ENCODE measurements at places on chromosomes 6 and 20. TPM values are rescaled to one million over a fixed set of nuclear protein-coding genes. Genes with fewer than 3 reads are reported as not detected.

GRCh38 chr20:39568109-39568508 lies 606.0 kb downstream of the DHX35 start:
- peak; percentile 39 for DNase-seq

- peak; percentile 71 for DNase-seq
These were observed 24.7 kb upstream of the CCN6 start for GRCh38 chr6:112029045-112029822.

DNA sequence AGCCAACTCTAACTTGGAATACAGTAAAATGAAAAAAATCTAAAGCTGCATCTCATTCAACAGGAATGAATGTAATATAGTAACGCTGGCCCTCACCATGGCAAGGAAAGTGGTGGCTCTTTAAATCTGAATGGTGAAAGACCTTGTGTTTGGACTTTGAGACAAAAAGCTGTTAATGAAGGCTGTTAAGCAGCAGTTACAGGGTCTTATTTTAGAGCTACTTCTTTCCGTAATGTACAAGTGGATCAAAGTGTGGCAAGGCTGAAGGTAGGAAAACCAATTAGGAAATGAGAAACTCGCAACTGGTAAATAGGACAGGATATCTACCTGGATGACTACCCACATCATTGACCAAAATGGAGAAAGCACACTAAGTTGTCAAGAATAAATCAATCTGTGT lies 11.6 kb upstream of the TRIM39 start:
- no peak for DNase-seq

DNA sequence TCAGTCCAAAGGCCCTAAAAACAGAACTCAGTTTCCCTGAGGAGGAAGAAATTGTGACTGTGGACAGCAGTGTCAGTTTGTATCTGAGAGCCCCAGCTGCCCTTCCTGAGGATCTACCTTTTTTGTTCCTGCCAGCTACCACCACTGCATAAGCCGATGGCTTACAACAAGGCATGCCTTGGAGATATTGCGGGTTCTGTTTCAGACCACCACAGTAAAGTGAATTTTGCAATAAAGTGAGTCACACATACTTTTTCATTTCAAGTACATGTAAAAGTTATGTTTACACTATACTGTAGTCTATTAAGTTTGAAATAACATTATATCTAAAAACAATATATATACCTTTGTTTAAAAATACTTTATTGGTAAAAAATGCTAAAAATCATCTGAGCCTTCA lies 9.6 kb upstream of the CST3 start:
- no peak for DNase-seq

The EPB41L1 gene
- 1.3 TPM for total RNA-seq

The LHFPL5 gene
- total RNA-seq = not detected

The BPI gene
- not detected for total RNA-seq

The IL17A gene
- total RNA-seq = not detected

The ANKRD66 gene
- total RNA-seq = not detected

The ZNF311 gene
- total RNA-seq = 0.17 TPM

The GSTA3 gene
- not detected for total RNA-seq

Measured in B cell (primary cell).